ENCODE measurements at places on chromosomes 16 and 17.

- DNase-seq: no peak
Observed at GRCh38 chr16:53912155-53912554, 208.2 kb downstream of the FTO start.

DNA sequence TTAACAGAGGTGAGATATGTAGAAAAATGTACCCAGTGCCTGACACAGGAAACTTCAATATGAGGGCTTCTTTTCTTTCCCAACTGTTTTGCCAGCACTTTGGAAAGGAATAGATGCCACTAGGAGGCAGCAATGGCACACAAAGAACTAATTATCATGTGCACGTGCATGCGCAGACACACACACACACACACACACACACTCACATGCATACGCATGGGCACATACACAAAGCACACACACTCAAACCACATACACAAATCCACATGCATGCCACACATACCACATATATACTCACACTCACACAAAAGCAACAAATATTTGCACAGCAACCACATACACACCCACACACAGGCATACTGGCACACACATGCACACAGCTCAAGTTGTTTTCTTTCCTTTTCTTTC, 8.8 kb upstream of the CEP112 start:
- peak; percentile 37 for DNase-seq

GRCh38 chr17:4064366-4064765, 78.5 kb downstream of the ZZEF1 start:
- DNase-seq: no peak

- DNase-seq: no peak
Observed at GRCh38 chr17:31224366-31224765, 72.7 kb downstream of the OMG start.

GRCh38 chr16:526181-527014, 1.1 kb upstream of the CAPN15 start:
- DNase-seq: no peak

GRCh38 chr16:2476741-2477140, 1.8 kb downstream of the TBC1D24 start:
- DNase-seq: no peak

GRCh38 chr16:64478252-64478906, 643.5 kb downstream of the CDH11 start:
- DNase-seq: no peak

DNA sequence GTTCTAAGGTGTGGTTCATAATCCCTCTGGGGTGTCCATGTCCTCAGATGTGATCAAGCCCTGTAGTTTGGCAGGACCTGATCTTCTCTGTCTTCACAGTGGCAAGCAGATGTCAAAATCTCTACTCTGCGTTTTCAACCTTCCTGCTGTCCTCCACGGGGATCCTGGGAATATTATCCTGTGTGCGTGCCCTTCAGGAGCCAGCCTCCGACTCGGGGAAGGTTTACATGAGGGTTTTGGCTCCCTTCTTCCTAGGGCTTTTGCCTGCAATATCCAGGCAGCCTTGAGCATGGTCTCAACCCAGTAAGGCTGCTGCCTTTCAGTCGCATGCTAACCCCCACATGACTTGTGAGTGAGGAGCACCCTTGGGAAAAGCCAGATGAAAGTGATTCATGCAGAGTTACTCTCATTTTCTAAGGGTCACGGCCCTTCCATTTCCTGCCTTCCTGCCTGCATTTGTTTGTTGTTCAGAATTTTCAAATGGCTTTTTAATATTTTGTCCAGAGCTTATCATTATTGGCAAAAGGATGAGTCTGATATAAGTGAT, 202.2 kb upstream of the CHMP6 start:
- no peak for DNase-seq

- no peak for DNase-seq
Observed at GRCh38 chr17:12979246-12979645, 38.6 kb downstream of the ELAC2 start.

GRCh38 chr17:83170571-83171260, 91.3 kb downstream of the METRNL start:
- no peak for DNase-seq

DNA sequence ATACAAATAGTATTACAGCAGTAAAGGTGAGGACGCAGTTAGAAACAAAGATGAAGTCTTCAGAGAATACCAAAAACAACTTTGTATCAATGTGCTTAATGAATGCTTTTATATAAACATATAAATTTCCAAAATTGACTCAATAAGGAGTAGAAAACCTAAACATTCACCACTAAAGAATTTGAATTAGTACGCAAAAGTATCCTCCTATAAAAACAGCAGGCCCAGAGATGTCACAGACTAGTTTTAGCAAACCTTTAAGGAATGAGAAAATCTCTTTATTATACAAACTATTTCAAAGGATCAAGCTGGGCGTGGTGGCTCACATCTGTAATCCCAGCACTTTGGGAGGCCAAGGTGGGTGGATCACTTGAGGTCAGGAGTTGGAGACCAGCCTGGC, 86.2 kb downstream of the OR1D5 start:
- no peak for DNase-seq

GRCh38 chr16:67846063-67846319, 742 bp upstream of the NUTF2 start:
- DNase-seq: no peak

DNA sequence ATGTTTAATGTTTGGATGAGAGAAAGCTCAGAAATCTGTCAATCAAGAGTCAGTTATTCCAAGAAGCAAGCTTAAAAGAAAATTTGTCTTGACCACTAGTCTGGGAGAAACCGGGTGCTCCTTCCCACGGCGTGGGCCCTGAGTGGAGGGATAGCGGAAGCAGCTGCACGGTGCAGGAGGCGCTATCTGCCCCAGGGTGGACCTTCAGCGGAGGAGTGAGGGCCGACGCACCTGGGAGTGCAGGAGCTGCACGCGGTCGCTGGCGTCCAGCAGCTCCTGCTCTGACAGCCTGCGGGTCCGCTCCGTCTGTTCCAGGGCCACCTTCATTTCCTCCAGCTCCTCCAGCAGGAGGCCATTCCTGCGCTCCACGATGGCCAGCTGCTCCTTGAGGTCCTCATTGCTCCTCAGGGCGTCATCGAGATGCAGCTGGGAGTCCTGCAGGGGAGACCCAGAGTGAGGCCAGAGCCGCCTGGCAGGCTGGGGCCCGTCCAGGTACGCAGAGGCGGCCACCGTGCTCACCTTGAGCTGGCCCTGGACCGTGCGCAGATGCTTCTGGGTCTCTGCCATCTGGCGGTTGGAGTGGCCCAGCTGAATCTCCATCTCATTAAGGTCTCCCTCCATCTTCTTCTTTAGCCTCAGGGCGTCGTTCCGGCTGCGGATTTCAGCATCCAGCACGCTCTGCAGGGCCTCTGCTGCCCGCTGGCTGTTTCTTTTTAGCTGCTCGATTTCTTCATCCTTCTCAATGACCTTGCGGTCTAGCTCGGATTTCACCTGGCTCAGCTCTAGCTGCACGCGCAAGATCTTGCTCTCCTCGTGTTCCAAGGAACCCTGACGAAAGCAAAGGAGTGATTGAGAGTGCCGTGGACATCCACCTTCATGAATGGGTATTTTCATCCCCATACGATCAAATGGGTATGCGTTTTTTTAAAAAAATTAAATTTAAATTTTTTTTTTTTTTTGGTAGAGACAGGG, 63.5 kb downstream of the MYH13 start:
- DNase-seq: no peak

GRCh38 chr17:64255764-64256163, 7.3 kb downstream of the TEX2 start:
- DNase-seq: no peak

- no peak for DNase-seq
Observed at GRCh38 chr17:72726936-72727335, 365.6 kb downstream of the SLC39A11 start.

- no peak for DNase-seq
Observed at GRCh38 chr16:30903596-30903995, 7.2 kb downstream of the CTF1 start.

DNA sequence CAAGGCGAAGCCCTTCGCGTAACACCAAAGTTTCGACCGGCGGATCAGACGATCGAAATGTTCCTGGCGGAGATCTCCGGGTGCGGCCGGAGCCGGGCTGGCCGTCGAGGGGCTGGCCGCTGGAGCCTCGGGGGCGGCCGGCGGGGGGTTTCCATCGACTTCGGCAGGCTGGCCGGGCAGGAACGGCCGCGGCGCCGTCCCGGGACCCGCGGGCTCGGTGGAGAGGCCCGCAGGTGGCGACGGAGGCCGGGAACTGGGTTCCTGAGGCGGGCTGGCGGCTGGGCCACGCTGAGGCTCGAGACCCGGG, 1.1 kb downstream of the EPOP start:
- no peak for DNase-seq

- no peak for DNase-seq
Observed at GRCh38 chr16:3029491-3030221, 5.8 kb downstream of the THOC6 start.

GRCh38 chr17:3771140-3771539, 29.8 kb downstream of the ITGAE start:
- no peak for DNase-seq

DNA sequence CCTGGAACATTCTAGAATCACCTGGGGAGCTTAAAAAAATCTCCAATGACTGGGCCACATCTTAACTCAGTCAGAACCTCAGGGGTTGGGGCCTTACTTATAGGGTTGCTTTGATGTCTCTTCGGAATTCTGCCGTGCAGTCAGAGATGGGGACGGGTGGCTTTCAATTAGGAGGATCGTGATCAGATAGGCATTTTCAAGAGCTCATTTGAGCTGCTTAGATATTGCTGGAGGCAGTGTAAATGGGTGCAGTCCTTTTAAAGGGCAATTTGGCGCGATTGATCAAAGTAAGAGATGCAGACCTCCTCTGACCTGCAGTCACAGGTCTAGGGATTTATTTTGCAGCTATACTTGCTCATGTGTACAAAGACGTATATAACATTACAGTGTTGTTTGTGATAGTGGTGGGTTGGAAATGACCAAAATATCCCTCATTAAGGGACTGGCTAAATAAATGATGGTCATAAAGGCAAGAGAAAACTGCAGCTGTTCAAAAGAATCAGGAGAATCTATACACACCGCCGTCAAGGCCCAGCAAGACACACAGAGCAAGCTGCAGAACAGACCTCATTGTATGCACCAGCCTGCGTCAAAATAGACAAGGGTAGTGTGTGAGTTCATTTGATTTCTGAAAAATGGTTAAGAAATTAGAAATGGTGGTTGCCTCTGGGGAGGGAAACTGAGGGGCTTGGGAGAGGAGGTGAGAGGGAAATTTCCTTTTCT, 6.3 kb upstream of the KCNG4 start:
- DNase-seq: no peak

DNA sequence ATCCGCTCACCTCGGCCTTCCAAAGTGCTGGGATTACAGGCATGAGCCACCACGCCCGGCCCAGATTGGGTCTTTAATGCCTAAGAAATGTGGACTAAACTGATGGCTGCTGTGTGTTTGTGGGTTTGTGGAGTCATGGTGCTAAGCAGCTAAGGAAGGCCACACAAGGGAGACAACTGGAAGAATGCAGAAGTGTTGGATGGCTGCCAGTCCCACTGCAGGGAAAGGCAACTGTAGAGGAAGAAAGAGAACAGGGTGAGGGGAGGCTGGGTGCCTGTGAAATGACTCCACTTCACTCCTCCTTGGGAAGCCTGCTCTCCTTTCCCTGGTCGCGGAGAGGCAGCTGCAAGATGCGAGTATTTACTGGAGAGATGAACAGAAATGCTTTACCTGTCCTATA, 23.5 kb upstream of the SIAH1 start:
- DNase-seq: no peak

DNA sequence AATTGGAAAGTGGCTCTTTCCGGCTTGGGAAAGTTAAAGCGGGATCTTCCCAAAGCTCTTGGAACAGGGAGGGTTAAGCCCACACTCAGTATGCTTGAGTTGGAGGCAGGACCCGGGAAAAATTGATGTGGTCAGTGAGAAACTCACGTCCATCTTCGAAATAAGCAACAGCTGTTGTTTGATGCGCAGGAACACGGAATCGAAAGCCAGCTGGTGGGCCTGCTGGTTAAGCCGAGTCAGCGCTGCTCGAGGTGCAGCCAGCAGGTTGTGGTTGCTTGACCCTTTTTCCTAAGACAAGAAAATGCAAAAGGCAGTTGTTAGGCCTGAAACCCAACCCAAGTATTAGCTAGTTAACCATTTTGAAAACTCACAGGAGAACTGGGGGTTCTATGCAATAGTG, 49.4 kb downstream of the COG7 start:
- DNase-seq: no peak

DNA sequence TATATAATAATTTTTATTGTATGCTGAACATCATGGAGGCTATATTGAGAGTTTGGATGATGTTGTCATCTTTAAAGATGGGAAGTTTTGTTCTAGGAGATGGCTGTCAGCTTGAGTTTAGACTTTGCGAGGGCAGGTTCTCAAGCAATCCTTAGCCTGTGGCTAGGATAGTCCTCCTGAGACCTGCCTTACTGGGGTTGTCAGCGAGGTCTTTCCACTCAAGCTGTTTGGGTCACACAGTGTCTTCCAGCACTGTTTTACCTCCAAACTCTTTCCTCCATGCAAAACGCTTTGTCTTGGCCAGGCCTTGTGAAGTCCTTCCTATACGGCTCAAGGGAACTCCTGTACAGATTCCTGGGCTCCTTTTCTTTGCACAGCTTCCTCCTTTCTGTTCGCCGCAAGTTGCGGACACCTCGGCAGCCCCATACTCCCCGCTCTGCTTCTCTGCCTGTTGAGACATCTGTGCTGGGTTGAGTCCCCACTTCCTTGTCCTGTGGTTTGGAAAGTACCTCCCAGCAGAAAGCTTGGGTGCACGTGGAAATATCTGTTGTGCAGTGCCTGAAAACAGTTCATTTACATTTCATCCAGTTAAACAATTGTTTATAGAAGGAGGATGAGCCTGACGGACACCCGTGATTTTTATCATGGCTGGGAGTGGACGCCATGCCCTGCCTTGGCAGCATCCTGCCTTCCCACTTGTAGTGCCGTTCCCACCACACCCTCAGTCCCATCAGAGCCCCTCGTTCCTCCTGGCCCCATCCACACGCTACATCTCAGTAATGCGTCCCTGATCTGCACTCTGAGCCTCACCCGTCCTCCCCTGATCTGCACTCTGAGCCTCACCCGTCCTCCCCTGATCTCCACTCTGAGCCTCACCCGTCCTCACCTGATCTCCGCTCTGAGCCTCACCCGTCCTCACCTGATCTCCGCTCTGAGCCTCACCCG, 55.0 kb upstream of the CBFA2T3 start:
- no peak for DNase-seq

GRCh38 chr17:38333635-38334295, 10.0 kb downstream of the GPR179 start:
- DNase-seq: no peak

- DNase-seq: no peak
Observed at GRCh38 chr17:21193031-21193430, 20.9 kb downstream of the TMEM11 start.

- no peak for DNase-seq
Observed at GRCh38 chr16:66502020-66502913, 47.7 kb downstream of the TK2 start.

DNA sequence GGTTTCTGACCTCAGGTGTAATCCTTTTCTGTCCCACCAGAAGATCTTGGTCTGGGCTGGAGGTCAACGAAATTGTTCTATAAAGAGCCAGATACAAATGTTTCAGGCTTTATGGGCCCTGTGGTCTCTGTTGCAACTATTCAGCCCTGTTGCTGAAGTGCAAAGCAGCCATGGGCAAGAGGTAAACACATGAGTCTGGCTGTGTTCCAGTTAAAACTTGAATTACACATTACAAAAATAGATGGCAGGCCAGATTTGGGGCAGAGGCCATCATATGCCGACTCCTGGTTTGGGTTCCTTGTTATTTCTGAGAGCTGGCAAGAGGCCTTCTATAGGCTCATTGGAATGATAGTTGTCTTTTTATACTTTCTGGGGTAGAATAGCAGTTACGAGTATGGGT, 114.4 kb downstream of the SDR42E1 start:
- no peak for DNase-seq

- DNase-seq: no peak
Observed at GRCh38 chr17:57569853-57570252, 175.2 kb downstream of the CCDC182 start.

GRCh38 chr16:17370731-17371285, 100.0 kb downstream of the XYLT1 start:
- DNase-seq: no peak

All from NCI-H1048 (cell line).